ENCODE measurements at places on chromosomes 7 and 10.
A peak's percentile ranks its signal among the peaks of the same experiment; 100 is the strongest.

DNA sequence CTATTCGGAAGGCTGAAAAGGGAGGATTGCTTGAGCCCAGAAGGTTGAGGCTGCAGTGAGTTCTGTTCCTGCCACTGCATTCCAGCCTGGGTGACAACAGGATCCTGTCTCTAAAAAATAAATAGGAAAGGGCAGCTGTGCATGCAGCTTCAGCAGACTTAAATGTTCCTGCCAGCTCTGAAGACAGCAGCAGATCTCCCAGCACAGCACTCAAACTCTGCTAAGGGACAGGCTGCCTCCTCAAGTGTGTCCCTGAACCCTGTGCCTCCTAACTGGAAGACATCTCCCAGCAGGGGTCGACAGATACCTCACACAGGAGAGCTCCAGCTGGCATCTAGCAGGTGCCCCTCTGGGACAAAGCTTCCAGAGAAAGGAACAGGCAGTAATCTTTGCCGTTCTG lies 117.9 kb downstream of the CXCL12 start:
- no peak for DNase-seq

GRCh38 chr10:80526742-80527141 lies 11.0 kb upstream of the SH2D4B start:
- no peak for DNase-seq

GRCh38 chr7:120856621-120857352 lies 1.2 kb downstream of the TSPAN12 start:
- peak; percentile 92 for DNase-seq

DNA sequence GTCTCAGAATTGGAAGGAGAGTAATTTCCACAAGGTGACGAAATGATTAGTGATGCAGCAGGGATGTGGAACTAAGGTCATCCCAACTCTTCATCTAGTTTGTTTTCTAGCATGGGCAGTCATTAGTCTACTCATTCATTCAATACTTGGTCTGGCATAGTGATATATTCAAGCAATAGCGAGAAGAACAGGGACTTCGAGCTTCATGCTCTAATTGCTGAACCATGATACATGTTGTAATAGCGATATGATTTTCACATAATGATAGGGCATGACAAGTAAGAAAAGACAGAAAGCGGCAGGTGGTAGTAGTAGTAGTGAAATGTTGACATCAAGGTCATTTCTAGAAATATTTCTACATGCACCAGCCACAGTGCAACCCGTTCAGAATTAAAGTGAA lies 652.1 kb downstream of the PHTF2 start:
- no peak for DNase-seq

GRCh38 chr10:36254199-36254598 lies 612.1 kb upstream of the FZD8 start:
- no peak for DNase-seq

DNA sequence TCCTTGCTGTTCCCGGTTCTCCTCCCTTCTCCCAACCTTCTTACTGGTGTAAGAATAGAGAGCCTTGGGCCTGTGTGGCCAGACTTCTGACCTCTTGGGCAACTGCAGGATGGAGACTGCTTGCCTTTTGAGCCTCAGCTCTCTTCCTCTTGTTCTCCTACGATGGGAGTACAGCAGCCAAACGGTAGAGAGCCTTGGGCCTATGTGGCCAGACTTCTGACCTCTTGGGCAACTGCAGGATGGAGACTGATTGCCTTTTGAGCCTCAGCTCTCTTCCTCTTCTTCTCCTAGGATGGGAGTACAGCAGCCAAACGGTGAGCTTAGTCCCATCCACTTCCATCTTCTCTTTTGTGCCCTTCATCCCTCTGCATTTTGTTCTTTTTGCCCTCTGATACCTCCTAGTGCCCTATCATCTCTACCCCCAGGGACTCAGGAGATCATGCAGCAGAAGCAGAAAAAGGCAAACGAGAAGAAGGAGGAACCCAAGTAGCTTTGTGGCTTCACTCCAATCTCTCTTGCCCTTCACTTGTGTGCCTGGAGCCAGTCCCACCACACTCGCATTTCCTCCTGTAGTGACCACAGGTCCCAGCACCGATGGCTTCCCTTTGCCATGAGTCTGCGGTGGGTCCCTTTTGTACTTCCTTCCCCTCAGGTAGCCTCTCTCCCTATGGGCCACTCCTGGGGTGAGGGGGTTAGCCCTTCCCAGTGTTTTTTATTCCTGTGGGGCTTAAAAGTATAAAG lies 15.3 kb downstream of the SLC25A13 start:
- DNase-seq: no peak

GRCh38 chr10:28839600-28840007 lies 162.3 kb downstream of the BAMBI start:
- DNase-seq: peak; percentile 53

- peak; percentile 67 for DNase-seq
These were observed 613 bp downstream of the MAPK8 start for GRCh38 chr10:48306870-48307710.

GRCh38 chr7:148155826-148156225 lies 434.7 kb upstream of the C7orf33 start:
- DNase-seq: no peak

GRCh38 chr10:29794776-29795611 lies 160.2 kb upstream of the SVIL start:
- DNase-seq: no peak

- DNase-seq: peak; percentile 53
These were observed 696 bp downstream of the MALSU1 start for GRCh38 chr7:23299770-23300300.

GRCh38 chr7:158818325-158819213 lies 10.7 kb downstream of the ESYT2 start:
- peak; percentile 95 for DNase-seq

DNA sequence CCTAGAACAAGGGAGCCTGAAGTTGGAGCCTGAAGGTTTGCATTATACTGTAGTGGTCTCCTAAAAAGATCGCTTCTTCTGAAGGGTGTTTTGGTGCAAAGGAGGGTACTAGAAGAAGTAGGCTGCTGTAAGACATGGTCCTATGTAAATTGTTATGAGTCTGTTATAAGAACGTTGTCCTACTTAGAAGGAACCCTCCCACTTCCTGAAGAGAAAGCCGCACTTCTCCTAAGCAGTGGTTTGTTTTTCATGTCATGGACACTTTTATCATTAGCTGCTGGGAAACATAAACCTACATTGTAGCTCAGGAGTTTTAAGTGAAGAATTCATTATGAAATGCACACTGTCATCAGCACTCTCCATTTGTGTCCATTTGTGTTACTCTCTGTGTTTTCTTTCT lies 129.1 kb upstream of the ITGB1 start:
- no peak for DNase-seq

- no peak for DNase-seq
These were observed 31.6 kb downstream of the ELAPOR2 start for GRCh38 chr7:87027900-87028299.
